ENCODE measurements at places on chromosomes 16 and 17. TPM values are rescaled to one million over a fixed set of nuclear protein-coding genes. Genes with fewer than 3 reads are reported as not detected.

GPRC5C gene
- under 0.01 TPM for total RNA-seq

SMIM36 gene
- not detected for total RNA-seq

CDT1 gene
- 29.4 TPM for total RNA-seq

CLEC18B gene
- not detected for total RNA-seq

MYL4 gene
- total RNA-seq, result not detected

PRR35 gene
- not detected for total RNA-seq

HS3ST6 gene
- not detected for total RNA-seq

All from myometrial cell (primary cell).